ENCODE measurements at places on chromosomes 7 and 10. TPM values are rescaled to one million over a fixed set of nuclear protein-coding genes. Genes with fewer than 3 reads are reported as not detected.

GRCh38 chr7:155994279-155994811, 182.1 kb upstream of the SHH start:
- no peak for DNase-seq

DNA sequence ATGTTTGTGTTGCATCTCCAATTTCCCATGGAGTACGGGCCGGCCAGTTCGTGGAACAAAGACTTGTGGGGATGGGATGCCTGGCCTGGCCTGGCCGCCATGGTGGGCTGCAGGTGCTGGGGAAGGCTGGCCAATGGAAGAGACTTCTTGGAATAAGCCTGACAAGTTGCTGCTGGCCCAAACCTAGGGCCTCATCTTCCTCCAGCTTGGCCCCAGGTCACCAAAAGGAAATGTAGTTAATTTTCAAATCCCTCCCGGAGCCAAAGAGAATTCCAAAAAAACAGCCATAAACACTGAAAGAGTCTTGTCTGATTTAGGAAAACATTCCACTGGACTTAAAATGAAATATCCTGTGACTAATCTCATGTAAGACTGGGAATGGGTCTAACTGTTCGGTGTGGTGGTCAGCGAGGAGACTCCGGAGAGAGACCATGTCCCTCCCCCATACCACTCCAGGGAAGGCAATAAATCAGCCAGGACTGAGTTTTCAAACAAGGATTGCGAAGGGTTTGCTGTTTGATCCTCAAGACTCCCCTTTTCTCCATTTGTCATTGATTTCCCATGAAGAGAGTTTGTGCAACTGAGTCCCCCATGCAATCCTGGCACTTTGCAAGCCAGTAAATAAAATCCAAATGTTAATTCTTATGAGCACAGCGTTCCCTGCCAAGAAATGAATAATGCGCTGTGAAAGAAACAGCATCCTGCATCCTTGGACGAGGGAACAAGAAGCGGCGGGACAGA, 128.7 kb upstream of the HABP2 start:
- DNase-seq, result no peak

- DNase-seq, result peak; percentile 27
Observed at GRCh38 chr10:122531939-122532338, 28.6 kb upstream of the DMBT1 start.

DNA sequence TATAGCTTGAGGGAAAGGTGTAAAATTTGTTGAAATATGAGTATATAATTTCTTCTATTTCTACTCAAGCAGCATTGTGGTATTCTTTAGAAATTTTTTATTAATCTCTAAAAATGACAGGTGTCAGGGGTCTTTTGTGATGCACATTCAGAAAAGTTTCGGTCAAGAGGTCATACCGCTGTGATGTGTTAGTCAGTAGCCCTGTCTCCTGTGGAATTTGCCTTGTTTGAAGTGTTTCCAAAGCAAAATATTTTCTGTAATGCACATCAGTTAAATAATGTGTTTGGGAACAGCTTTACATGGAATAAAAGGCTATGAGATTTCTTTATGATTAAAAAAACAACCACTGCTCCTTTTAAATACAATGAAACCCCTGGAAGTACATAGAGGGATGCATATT, 35.8 kb downstream of the FOXP2 start:
- no peak for DNase-seq

DNA sequence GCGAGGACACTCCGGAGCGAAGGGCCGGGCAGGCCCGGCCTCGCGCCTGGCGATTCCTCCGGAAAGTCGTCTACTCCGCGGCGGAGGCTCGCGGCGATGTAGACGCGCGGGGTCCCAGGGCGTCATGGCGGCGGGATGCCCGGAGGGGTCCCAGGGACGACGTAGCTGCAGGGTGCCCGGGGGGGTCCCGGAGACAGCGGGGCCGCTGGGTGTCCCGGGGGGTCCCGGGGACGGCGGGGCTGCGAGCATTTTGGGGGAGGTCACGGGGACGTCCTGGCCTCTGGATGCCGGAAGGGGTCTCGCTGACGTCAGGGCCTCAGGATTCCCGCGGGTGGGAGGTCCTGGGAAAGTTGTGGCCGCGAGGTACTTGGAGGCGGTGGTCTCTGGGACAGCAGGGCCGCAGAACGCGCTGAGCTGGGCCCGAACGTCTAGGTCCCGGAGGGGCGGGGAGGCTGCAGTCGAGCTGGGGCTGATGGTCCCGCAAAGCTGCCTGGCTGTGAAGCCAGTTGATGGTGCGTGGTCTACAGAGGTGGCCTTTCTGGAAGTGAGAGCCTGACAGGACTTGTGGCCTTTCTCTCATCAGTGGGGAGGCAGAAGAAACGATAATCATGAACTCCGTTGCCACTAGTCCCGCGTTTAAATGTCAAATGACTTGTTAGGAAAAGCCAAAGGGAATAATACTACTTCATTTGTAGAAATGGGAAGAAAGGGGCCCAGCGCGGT, 637 bp downstream of the HSPA14 start:
- peak; percentile 66 for DNase-seq

DNA sequence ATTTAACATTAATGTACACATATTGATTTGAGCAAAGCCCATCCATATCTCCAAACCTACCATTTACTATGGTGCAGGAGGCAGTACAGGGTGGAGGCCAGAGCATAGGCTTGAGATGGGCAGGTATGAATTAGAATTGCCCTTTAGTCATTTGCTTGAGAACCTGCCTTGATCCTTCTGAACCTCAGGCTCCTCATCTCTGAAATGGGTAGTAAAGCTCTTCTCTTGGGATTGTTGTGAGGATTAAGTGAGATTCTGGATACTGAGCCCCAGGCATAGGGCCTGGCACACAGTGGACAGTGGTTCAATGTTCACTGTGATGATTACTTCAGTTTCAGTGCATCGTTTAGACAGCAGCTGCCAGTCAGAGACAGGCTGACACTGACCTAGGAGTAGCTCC, 5.0 kb upstream of the ATXN7L1 start:
- DNase-seq, result no peak

DNA sequence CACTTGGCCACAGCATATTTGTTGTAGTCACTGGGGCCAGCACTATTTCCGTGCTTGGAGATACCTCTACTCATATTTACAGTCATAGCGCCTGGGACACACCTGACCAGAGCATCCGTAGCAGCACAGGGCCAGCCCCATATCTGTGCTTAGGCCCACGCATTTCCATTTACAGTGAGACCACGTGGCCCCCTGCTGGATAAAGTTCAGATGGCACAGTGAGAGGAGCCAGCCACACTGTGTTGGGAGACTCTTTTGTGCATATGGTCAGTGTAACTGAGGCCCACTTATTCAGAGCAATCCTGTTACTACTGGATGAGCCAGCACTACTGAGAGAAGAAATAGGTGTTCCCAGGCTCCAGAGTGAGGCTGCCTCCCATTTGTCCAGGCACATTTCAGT, 455.3 kb downstream of the REEP3 start:
- DNase-seq, result peak; percentile 19

DNA sequence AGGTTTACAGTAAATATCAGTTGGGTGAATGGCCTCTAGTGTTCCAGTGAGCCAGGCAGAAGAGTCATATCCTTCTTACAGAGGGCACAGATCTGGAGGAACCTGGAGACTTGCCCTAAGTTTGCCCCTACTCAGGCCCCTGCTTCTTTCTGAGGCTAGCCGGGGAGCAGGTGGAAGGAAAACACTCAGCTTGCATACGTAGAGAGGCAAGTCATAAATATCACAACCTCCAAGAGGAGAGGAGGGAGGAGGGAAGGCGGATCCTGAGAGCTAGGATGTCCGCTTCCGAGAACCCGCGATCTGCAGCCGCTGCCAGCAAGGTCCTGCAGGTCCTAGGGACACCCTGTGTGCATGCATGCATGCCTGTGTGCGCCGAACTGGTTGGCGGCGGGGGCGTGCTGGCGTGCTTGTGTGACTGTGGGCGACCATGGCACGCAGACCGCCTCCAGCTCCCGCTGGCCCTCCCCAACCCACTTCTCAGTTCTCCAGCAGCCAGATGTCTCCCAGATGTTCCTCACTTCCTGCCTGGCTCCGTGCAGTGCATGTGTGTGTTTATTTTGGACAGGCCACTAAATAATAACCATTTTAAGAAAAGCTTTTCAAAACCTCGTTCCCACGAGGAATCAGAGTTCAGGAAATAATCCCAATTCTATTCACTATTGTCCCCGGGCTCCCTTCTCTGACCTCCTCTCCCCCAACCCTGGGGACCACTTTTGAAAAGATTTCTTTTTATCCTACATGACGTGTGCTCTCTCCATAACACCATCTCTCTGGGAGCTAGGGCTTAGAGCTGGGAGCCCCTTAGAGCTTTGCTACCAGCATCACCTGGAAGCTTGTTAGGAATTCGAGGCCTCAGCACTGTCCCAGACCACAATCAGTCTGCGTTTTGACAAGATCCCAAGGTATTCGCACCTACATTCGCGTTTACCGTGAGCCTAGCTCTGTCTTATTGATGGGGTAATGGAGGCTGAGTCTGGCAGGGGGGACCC, 32.4 kb downstream of the UNC5B start:
- peak; percentile 91 for DNase-seq

DNA sequence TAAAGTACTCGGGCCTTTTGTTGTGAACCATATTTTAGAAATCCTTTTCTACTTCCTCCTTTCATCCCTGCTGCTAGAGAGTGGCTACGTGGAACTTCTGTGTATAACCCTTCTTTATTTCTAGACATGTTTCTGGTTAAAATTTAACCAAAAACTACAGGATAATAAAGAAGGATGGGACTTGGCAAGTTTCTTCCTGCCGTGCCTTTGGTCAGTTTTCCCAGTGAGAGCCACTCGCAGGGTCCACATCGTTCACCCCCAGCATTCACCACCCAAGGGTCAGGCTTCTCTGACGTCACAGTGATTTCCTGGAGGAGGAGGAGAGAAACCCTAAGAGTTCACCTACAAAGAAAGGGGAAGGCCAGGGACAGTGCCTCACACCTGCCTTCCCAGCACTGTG, 45.4 kb downstream of the NKX6-2 start:
- no peak for DNase-seq

DNA sequence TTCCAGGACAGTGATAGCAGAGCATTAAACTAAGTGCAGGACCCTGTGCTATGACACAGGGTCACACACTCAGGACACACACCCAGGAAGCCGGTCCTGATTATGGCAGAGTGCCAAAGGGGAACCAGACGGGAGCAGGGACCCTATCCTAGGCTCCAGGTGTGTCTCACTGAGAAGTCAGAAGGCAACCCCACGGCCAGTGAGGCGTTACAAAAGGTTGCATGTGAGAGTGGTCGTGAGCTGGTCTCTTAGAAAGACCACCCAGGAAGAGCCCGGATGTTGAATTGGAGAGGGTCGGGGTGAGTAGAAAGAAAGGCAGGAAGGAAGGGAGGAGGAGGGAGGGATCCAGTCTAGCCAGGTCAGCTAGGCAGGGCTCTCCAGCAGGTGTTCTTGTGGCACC, 31.0 kb downstream of the FRMPD2 start:
- no peak for DNase-seq

GRCh38 chr7:75946207-75946855, 31.4 kb downstream of the POR start:
- DNase-seq, result peak; percentile 36

CELF2 gene
- total RNA-seq, result 89.5 TPM

SLC4A2 gene
- total RNA-seq, result 191 TPM

CCDC172 gene
- total RNA-seq, result not detected

GPR26 gene
- total RNA-seq, result not detected

COL13A1 gene
- total RNA-seq, result 2.1 TPM
